ENCODE measurements at places on chromosomes 1 and 21. TPM values are rescaled to one million over a fixed set of nuclear protein-coding genes. Genes with fewer than 3 reads are reported as not detected.
A peak's percentile ranks its signal among the peaks of the same experiment; 100 is the strongest.

GRCh38 chr1:165342587-165342986, 13.9 kb downstream of the LMX1A start:
- DNase-seq: no peak

DNA sequence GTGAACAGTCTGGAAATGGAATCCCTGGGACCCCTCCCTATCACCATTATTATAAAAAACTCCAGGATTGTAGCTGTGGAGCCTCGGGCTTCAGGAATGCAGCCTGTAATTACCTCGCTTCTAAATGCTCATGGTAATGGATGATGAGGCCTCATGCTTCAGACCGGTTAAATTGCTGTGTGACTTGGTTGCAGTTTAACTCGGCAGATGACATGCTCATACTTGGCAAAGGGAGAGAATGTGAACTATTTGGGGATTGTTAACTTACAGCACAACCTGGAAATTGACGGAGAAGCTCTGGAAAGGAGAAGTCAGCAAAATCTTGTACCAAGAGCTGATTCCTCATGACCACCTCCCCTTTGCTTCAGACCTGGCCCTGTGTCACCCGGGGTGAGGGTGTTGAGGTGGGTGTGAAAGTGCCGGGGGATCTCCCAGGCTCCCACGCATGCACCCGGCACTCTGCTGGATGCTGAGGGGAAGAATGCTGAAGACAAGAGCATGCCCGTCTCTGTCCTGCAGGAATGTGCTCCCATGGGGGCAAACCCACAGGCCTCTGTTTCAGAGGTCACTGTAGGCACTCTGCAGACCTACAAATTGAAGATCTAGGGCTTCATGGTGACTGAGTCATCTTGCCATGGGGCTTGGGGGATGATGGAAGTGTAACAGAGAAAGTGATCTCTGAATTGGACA, 364.8 kb downstream of the RPS6KC1 start:
- no peak for DNase-seq

- no peak for DNase-seq
Observed at GRCh38 chr21:29154270-29154669, 23.8 kb downstream of the MAP3K7CL start.

DNA sequence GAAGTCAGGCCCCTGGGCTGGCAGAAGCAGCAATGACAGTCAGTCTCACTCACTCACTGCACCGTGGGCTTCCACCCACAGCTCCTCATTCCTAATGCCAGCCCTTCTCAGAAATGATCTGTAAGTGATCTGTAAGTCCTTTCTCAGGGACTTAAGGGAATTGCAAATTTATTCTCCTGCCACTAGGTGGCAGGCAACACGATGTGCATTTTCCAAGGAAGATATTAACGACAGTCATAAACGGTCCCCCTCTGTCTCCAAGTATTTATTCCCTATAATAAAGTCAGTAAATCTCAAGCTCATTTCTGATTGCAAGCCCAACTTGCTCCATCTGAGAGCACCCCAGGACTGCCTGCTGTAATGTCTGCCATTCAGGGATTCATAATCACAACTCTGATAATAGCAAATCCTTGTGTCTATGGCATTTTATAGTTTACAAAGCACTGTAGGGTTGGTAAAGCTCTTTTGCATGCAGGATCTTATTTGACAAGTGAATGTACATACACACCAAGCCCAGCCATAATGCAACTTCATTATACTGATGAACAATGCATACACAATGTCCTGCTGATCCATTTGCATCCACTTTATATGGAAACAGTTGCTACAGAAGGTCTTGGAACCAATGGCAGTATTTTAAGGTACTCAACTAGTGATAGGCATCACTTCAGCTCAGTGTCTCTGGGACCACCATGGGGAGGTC, 380.5 kb upstream of the CAMK1G start:
- DNase-seq: peak; percentile 19

- no peak for DNase-seq
Observed at GRCh38 chr21:43818685-43819084, 29.3 kb downstream of the RRP1 start.

GRCh38 chr1:9058465-9058864, 11.0 kb downstream of the SLC2A5 start:
- DNase-seq: no peak

- DNase-seq: no peak
Observed at GRCh38 chr1:216919060-216919970, 196.1 kb upstream of the ESRRG start.

- DNase-seq: no peak
Observed at GRCh38 chr1:149986486-149987296, 23.8 kb downstream of the OTUD7B start.

DNA sequence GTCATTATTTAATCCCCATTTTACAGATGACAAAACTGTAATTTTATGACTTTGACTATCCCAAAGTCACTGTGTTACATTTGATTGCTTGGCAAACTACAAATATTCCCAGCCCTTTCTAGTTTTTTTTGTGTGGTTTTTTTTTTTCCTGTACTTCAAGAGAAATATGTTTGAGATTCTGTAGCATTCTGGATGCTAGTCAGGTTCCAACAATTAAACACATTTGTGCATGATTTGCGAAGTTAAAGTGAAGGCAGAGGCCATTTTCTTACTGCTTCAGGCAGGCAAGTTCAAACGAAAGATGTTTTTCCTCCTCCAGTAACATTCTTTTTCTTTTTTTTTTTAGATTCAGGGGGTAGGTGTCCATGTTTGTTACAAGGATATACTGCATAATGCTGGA, 107.9 kb upstream of the SERTAD4 start:
- DNase-seq: no peak

- no peak for DNase-seq
Observed at GRCh38 chr1:67169496-67169895, 3.2 kb downstream of the IL23R start.

DNA sequence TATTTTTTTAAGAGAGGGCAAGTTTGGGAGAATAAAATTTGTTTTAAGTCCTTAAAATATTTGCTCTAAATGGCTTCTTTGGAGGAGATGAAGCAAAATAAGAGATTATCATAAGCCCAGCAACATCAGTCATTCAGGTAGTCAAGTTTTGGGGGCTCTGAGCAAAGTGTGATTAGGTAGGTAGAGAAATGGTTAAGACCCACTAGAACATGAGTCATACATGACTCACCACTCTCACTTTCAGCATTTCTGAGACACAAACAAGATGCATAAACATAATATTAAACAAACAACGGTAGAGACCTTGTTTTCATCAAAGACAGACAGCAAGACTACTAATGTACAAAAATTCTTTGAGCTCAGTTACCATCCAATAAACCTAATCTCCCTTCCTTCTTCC, 272.2 kb downstream of the LMO4 start:
- DNase-seq: no peak

DNA sequence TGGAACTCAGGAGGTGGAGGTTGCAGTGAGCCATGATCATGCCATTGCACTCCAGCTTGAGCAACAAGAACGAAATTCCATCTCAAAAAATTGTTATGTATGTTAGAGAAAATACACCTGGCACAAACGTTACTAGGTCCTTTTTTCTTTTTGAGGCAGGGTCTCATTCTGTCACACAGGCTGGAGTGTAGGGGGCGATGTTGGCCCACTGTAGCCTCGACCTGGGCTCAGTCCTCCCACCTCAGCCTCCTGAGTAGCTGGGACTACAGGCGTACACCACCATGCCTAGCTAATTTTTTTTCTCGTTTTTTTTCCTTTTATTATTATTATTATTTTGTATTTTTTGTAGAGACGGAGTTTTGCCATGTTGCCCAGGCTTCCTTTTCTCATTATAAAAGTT, 4.4 kb downstream of the HAX1 start:
- DNase-seq: peak; percentile 55

- no peak for DNase-seq
Observed at GRCh38 chr1:231776010-231776756, 149.6 kb downstream of the DISC1 start.

GRCh38 chr21:46515109-46515508, 56.4 kb downstream of the DIP2A start:
- peak; percentile 27 for DNase-seq

DNA sequence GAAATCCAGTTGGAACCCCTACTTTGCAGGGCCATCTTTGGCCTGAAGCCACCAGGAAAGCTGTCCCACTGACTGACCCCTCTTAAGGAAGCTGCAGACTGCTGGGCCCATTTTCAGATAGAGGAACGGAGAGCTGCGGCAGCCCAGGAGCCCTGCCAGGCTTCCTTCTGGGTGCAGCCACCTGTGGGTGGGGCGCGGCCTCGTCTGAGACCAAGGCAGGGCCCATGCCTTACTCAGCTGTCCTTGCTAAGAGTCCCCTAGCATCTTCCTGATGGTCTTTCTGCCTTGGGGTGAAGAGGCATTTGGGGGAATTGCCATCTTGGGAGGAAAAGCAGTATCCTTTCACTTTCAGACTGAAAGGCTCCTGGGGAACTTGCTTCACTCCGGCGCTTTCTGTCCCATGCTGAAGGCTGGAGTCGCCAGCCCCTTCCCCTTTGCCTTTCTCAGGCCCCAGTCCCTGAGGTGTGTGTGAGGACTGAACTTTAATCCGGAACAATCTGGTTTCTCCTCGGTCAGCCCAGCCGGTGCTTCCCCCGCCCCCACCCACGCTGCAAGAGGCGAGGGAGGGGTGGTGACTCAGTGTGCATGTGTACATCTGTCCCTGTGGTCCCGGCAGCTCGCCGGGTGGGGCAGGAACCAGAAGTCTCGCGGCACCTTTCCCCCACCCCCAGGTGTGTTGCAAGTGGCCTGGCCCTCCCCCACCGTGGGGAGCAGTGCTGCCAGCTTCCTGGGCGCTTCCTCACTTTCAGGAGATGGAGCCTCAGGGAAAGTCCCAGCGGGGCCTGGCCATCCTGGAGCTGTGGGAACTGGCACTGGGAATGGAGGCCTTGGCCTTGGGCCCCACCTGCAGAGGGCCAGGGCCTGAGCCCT, 5.1 kb downstream of the ZC3H12A start:
- DNase-seq: peak; percentile 97

GRCh38 chr1:106268070-106268469, 788.4 kb upstream of the PRMT6 start:
- DNase-seq: peak; percentile 6

DNA sequence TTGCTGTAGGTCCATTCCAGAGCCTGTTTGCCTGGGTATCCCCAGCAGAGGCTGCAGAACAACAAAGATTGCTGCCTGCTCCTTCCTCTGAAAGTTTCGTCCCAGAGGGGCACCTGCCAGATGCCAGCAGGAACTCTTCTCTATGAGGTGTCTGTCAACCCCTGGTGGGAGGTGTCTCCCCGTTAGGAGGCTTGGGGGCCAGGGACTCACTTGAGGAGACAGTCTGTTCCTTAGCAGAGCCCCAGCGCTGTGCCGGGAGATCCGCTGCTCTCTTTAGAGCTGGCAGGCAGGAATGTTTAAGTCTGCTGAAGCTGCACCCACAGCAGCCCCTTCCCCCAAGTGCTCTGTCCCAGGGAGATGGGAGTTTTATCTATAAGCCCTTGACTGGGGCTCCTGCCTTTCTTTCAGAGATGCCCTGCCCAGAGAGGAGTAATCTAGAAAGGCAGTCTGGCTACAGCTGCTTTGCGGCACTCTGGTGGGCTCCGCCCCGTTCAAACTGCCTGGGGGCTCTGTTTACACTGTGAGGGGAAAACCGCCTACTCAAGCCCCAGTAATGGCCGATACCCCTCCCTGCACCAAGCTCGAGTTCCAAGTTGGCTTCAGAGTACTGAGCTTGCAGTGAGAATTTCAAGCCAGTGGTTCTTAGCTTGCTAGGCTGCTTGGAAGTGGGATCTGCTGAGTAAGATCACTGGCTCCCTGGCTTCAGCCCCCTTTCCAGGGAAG, 8.7 kb upstream of the SLC25A24 start:
- no peak for DNase-seq

- DNase-seq: no peak
Observed at GRCh38 chr1:91476533-91477217, 24.0 kb upstream of the CDC7 start.

- DNase-seq: no peak
Observed at GRCh38 chr1:161082996-161083747, 6.2 kb downstream of the NECTIN4 start.

GRCh38 chr1:156691665-156692440, 13.5 kb downstream of the CRABP2 start:
- no peak for DNase-seq

- no peak for DNase-seq
Observed at GRCh38 chr21:30245061-30245460, 29.2 kb upstream of the CLDN8 start.

The TAS1R3 gene
- total RNA-seq: 0.10 TPM

The PRAMEF9 gene
- not detected for total RNA-seq

The VWA1 gene
- total RNA-seq: 0.74 TPM

The CCT3 gene
- total RNA-seq: 332 TPM

The SMIM11 gene
- 16.4 TPM for total RNA-seq

The HSPA6 gene
- 0.25 TPM for total RNA-seq

The CELA2B gene
- not detected for total RNA-seq

The CFHR4 gene
- total RNA-seq: not detected
